ENCODE measurements at places on chromosomes 5 and 9.

DNA sequence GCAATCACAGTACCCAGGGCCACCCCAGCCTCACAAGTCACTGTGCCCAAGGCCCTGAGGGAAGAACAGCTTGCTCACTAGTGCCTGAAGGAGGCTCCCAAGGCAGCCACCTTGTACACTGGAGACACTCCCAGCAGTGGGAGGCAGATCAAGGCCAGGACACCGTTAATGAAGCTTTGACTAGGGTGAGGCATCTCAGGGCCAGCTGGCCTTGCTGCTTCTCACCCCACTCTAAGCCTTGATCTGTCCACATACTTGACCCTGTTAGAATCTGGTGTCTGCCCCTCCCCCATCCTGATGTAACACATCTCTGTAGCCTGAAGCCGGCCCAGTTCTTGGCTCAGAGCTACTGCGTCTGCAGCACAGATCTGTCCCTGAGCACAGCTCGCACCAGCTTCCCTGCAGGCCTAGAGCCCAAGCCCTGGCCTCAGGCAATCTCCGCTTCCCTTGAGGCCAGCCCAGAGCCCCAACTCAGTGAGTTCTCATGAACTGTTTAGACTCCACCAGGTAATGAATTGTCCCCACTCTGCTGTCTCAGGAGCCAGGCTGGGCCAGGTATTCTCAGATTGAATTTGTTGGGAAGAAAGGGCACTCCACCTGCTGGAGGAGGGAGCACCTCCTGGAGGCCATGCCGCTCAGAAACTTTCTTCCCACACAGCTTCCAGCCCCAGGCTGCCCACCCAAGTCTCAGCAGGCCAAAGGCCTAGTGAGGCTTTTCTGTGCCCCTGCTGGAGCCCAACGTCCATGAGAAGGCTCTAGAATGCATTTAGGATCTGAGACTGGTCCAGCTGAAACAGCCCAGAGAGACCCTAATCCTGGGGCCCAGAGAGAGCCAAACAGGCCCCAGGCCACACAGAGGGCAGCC is 13.4 kb upstream of the JADE2 start:
- peak; percentile 83 for DNase-seq

DNA sequence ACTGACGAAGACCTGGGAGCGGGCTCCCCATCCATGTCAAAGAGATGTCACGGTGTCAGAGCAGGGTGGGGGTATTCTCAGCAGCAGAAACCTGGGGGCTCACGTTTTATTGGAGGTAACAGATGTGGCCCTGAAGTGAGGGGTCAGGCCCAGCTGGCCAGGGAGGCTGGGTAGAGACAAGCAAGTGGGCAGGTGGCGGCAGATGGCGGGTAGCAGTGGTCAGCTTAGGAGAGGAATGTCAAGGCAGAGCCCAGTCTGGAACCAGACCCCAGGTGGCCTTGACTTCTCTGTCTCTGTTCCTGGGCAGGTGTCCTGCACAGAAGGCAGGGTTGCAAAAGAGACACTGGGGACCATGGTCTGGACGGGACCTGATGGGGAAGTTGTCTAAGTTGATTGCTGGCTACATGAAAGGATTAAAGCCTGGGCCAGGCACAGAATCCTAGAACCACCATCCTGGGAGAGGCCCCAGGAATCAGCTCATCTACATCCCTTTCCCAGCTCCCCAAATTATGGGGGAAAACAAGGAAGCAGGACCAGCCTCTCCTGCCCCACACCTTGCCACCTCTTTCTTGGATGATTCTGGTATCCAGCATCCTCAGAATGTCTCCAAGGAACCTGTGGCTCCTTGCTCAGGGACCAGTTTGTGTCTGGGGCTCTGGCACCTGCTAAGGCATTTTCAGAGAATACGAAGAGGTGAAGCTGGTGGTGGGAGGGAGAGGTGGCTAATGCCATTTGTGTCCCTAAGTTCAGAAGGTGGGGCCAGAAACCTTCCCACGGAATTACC is 72.5 kb downstream of the AMBP start:
- no peak for DNase-seq

- DNase-seq: no peak
Observed at GRCh38 chr5:176178789-176179188, 59.4 kb upstream of the SIMC1 start.

DNA sequence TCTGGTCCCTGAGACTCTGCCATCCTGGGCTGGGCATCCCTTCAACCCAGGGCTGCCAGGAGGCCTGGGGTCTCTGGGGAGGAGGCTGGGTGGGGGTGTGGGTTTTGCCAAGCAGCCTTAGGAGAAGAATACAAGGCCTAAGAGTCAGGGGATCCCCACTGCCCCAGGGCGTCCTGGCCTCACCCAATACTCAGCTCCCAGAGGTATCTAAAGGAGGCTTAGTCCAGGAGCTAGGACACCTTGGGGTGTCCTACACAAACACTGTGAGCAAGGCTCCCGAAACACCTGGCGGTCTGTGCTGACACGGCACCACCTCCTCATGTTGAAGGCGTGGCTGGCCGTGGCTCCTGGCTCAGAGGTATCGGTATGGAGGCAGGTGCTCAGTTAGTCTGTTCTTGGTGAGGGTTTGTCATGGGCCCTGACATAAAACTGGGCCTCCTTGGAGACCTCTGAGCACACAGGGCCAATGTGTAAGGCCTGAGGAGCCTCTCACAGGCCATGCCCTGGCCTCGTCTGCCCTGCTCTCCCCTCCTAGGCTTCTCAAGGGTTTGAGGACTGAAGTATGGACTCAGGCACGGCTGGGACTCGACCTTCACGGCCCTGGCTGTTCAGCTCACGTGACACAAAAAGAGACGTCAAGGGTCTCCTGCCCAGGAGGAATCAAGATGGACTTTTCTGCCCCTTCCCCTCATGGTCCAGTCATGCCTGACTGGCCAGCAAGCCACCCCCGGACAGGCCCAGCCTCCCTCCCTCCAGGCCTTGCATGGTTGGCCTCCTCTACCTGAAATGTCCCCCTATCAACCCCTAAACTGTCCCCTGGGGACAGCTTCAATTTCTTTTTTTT is 277.3 kb downstream of the FSTL4 start:
- no peak for DNase-seq

GRCh38 chr5:77569409-77569808 is 69.1 kb downstream of the OTP start:
- no peak for DNase-seq

GRCh38 chr5:96088706-96089498 is 127.3 kb upstream of the ELL2 start:
- no peak for DNase-seq

GRCh38 chr5:132425009-132425937 is 55.8 kb downstream of the SLC22A5 start:
- DNase-seq: no peak

- DNase-seq: peak; percentile 36
Observed at GRCh38 chr5:139140591-139141071, 57.5 kb downstream of the SIL1 start.

GRCh38 chr9:72044095-72044494 is 16.3 kb downstream of the C9orf57 start:
- no peak for DNase-seq

- DNase-seq: peak; percentile 69
Observed at GRCh38 chr5:17217493-17218352, at the start of gene BASP1. Gene BASP1, plus strand, starts transcription at chr5:17217631. Its CDS starts 57,586 bp downstream, at chr5:17275217.

GRCh38 chr5:41010572-41010971 is 60.6 kb downstream of the MROH2B start:
- DNase-seq: no peak

DNA sequence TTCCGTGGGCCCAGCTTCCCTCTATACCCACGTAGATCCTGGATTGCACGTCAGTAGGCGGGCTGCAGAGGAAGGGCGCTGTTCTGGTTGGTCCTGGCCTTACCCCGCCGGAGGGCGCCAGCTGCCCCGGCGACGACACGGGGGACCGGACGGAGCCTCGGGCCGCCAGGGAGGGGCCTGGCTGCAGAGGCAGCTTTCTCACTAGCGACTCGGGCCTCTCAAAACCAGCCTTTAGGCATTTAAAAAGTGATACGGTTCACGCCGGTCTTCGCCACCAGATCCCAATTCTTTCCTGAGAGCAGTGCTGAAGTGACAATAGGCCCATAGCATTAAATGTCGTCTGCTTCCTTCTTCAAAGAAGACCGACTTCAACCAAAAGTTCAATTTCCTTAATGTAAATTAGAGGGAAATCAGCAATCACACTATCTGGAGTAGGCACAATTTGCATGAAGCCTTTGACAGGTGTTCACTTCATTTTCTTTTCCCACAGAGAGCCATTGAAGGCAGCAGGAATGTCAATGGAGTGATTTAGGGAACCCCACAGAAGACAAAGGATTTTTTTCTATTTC is 17.6 kb upstream of the UBE2D2 start:
- DNase-seq: peak; percentile 75

DNA sequence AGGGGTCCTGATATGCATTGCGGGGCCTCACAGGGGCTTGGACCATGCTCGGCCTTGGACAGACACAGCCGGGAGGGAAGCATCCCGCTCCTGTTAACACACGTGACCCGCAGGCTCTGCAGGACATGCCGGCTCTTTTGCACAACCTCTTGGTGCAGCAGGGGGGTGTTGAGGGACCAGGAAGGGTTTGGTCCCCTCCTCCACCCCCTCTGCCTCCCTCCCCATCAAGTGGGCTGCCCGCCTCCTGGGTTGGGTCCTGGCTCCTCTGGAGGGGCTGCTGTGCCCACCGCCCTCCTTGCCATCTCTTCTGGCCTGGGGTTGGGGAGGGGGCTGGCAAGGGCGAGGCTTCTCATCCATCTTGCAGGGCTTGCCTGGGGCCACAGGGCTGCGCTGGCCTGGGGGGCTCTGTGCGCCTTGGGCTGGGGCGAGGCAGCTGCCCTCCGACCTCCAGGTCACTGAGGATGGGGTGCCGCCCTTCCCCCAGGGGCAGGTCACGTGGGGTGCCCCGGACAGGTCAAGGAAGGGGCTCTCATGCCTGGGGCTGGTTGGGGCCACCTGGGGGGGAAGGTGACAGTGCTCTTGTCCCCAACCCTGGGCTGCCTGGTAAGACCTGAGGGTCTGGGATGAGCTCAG is 16.8 kb upstream of the SLC9A3 start:
- DNase-seq: no peak

DNA sequence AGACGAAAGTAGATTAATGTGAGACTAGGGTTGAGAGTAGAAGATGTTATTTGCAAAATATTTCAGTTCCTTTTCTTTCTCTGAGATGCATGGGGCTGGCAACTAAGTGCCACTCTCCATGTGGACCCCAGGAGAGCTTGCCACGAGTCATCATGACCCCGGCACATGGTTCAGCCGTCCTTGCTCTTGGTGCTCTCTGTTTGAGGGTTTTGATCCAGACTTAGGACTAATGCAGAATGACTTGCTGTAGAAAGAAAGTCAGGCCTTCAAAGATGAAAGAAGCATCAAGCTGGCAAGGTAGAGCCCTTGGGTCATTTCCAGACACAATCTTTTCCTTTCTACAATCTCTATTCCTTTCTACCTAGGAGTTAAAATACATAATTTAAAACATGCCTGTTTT is 84.7 kb downstream of the RASGRF2 start:
- DNase-seq: no peak

DNA sequence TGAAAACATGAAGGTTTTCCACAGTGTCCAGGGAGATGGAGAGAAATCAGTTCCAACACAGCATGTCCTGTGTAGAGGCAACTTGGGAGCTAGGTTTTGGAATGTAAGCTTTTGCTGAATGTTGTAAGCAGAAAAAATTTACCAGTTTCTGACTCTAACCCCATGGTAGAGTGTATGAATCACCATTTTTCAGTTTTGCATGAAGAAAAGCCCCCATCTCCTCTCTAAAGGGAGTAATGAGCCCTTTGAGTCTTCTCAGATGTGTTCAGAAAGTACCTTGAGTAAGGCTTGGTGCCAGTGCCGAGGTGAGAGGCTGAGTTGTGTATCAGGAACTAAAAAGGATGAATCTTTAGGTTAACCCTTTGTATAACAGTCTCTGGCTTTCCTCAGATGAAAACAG is 96.2 kb downstream of the ADRB2 start:
- no peak for DNase-seq

GRCh38 chr9:18564018-18564880 is 90.3 kb downstream of the ADAMTSL1 start:
- DNase-seq: no peak

DNA sequence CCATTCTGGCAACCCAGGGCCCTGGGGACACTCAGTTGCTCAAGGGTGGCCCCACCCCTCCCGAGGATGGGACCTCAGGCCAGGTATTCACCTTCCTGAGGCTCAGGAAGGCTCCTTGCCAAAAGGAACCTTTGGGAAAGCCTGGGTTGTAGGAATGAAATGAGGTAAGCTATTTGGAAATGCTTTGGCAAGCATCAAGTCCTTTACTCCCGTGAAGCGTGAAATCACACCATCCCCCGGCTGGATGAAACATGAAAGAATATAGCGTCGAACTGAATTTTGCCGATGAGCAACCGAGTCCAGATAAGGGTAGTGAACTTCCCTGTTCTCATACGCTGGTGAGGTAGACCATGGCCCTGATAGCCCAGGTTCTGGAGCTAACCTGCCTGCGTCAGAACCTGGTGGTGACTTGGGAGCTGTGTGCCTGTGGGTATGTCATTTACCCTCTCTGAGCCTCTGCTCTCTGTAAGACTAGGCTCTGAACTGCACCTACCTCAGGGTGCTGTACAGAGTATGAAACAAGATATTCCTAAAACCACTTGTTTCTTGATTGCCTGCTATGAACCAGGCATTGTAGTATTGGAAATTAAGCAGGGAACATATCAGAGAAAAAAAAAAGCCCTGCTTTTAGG is 105.3 kb upstream of the BOD1 start:
- DNase-seq: no peak

DNA sequence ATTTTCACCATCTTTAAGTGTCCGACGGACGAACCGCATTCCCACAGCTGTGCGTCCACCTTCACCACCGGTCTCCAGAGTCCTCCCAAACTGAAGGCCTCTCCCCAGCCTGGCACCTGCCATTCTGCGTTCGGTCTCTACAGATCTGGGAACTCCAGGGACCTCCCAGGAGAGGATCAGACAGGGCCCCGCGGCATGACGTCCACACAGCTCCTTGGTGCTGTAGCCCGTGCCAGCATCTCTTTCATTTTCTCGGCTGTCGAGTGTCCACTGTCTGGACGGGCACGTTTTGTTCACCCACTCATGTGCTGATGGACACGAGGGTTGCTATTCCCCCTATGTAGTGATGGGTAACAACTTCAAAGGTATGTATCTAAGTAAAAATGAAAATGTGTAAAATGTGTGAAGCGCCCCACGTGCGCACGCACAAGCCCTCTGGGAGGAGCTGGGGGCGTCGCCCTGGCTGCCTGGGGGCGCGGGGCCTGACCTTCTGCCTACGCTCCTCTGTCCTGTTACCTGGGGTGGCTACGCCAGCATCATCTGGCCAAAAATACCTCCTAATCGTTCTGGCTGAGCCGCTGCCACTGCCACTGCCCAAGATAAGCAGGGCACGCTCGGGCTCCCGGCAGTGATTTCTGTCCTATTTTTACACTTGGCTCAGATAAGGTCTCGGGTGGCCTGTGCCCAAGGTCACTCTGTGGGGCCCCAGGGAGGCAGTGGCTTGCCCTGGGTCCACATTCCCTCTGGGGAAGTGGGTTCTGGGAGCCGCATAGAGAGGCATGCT is 10.8 kb upstream of the SLC12A7 start:
- DNase-seq: no peak

All from tibial artery (tissue), 4 donors.